ENCODE measurements at places on chromosomes 11 and 22. TPM values are rescaled to one million over a fixed set of nuclear protein-coding genes. Genes with fewer than 3 reads are reported as not detected.

DNA sequence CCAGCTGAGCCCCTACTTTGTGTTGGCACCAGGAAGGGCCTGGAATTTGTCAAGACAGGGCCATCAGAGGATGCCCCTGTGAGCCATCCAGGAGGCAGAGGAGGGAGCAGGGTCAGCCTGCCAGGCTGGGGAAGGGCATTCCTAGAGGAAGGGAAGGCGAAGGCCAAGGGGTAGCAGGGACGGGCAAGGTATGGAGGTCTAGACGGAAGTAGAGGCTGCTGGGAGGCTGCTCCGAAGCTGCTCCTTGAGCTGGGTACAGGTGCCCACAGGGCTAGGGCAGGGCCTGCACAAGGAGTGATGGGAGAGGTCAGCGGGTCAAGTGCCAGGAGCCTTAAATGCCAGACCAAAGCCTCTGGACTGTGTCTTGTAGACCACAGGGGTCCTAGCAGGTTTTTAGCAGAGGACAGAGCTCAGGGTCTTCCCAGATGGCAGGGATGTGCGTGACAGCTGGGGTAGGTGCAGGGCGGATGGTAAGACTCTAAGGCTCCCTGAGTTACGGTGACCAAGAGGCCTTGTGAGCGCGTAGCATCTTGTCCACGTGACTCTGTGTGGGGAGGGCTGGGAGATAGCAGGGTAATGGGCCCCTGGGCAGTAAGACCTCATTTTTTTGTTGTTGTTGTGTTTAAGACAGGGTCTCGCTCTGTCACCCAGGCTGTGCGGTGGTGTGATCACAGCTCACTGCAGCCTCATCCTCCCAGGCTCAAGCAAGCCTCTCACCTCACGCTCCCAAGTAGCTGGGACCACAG, 31.7 kb upstream of the CSNK1E start:
- no peak for ATAC-seq

GRCh38 chr11:111691176-111691575, 75.0 kb downstream of the PPP2R1B start:
- ATAC-seq, result no peak

GRCh38 chr11:64334764-64335735, 5.0 kb upstream of the CCDC88B start:
- ATAC-seq, result peak; percentile 91

DNA sequence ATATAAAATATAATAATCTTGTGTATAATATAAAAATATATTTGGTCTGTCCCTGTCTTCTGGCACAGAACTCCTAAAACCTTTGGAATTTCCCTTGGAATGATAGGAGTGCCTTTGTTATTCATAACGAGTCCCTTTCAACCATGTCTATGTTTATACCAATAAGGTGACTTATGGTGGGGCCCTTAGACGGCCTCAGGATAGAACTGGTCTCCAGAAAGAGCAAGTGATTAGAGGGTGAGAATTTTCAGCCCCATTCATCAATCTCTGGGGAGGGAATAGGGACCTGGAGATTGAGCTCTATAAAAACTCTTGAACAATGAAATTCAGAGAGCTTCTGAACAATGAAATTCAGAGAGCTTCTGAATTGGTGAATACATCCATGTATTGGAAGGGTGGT, 18.4 kb upstream of the PICALM start:
- no peak for ATAC-seq

DNA sequence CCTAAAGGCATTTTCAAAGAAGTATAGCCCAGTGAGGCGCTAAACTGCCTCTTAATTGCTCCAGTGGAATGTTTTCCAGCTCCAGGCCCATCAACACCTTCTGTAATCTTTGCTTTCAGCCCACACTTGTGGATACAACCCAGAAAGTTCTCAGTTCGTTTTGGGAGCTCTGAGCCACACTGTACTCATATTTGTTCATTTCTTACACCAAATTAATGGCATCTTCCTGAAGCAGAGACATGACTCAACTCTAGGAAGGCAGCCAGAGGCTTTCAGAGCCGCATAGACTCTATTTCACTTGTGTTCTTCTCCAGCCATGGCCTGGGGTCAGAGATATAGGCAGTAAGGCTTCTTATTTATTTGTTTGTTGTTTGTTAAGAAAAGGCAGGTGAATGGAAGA, 175.5 kb upstream of the NCAM1 start:
- no peak for ATAC-seq

GRCh38 chr11:14500181-14500651, 605 bp upstream of the COPB1 start:
- ATAC-seq, result peak; percentile 59

DNA sequence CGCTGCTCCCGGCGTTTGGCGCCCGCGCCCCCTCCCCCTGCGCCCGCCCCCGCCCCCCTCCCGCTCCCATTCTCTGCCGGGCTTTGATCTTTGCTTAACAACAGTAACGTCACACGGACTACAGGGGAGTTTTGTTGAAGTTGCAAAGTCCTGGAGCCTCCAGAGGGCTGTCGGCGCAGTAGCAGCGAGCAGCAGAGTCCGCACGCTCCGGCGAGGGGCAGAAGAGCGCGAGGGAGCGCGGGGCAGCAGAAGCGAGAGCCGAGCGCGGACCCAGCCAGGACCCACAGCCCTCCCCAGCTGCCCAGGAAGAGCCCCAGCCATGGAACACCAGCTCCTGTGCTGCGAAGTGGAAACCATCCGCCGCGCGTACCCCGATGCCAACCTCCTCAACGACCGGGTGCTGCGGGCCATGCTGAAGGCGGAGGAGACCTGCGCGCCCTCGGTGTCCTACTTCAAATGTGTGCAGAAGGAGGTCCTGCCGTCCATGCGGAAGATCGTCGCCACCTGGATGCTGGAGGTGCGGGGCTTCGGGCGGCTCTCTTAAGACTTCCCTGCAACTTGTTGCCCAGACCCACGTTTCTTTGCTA, at the start of gene CCND1:
CCND1 (plus strand) TSS at position 162 of the 587 bp plus-strand sequence; CDS start at position 320, 158 bp downstream.
- peak; percentile 53 for ATAC-seq

DNA sequence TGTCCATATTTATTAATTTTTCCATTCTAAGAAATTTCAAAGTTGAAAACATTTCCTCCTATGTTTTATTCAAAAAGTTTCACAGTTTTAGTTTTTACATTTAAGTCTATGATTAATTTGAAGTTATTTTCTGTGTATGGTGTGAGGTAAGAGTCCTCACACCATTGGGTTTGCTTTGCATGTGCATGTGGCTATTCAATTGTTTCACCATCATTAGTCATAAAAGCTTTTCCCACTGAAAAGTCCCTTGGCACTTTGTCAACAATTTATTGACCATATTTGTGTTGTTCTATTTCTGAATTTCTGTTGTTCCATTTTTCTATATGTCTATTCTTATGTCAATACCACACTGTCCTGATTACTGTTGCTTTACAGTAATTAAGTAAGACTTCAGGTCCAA, 186.5 kb downstream of the KIF18A start:
- ATAC-seq, result no peak

GRCh38 chr11:41119484-41119883, 340.0 kb downstream of the LRRC4C start:
- ATAC-seq, result no peak

GRCh38 chr11:103061656-103062055, 30.3 kb downstream of the DCUN1D5 start:
- ATAC-seq, result no peak

GRCh38 chr22:36914390-36914752, 943 bp downstream of the CSF2RB start:
- ATAC-seq, result peak; percentile 32

- no peak for ATAC-seq
These were observed 120.9 kb upstream of the B3GAT1 start for GRCh38 chr11:134532921-134533421.

GRCh38 chr22:31496735-31497146, 405 bp downstream of the SFI1 start:
- peak; percentile 19 for ATAC-seq

DNA sequence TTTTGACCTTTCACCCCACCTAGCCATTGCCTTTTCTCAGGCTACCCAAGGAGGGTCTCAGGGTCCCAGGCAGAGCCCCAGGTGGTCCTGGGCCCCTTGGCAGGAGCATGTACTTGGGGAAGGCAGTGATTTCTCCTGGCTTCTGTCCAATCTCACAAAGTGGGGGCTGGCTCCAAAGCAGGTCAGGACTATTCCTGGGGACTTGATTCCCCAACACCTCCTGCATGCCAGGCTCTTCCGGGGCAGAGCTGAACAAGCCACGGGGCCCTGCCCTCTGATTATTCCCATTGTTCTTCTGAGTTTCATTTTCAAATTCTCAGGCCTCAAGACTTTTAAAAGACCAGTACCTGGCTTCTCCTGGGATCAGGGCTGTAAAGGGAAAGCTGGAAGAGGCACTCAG, 1.5 kb upstream of the TCF20 start:
- ATAC-seq, result peak; percentile 4

- ATAC-seq, result no peak
These were observed 10.8 kb downstream of the GNB1L start for GRCh38 chr22:19843857-19844376.

- ATAC-seq, result no peak
These were observed 16.7 kb downstream of the ASPHD2 start for GRCh38 chr22:26445577-26446275.

DNA sequence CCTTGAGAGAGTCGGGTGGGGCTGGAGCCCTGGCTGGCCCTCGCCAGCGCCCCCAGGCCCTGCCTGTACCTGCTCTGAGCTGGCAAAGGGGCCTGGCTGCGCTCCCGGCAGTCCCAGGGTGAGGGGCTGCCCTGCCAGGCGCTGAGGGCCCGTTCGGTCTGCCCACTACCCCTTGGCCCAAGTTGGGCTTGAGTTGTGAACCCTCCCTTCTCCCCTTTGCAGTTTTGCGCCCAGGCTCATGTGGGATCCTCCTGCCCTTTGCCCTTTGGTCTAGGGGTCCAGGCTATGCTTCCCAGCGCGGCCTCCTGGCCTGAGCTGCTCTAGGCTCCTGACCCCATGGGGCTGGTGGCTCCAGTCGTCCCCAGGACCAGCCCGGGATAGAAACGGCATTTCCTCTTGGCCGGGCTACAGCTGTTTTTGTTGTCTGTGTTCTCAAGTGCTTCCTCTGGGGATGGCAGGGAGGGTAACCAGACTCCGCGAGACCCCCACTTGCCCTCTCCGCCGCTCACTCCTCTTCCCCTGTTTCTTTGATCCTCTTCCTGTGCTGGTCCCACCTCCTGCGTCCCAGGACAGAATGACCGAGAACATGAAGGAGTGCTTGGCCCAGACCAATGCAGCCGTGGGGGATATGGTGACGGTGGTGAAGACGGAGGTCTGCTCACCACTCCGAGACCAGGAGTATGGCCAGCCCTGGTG, 34.9 kb downstream of the PRDM11 start:
- ATAC-seq, result no peak

DNA sequence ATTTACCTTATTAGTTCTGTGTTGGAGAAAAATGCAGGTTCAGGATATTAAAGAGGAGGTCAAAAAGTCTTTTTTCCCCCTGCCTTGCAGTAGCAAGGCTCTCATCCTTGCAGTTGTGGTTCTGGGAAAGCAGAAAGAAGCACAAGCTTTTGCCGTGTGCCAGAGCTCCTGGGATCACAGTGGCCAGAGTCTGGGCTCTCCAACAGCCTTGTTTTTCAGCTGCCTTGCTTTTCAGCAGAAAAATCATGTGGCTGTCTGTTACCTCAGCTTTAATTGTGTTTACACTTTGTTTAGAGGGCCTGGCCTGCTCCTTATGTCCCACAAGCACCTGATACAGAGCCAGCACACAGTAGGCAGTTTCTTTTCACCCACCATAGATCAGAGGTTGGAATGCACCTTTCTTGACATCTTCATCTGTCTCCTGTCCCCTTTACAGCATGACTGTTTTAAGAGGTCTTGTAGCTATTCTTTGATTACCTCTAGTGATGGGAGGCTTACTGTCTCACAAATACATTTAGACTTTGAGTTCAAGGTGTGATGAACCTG, 67.5 kb downstream of the TEAD1 start:
- no peak for ATAC-seq

DNA sequence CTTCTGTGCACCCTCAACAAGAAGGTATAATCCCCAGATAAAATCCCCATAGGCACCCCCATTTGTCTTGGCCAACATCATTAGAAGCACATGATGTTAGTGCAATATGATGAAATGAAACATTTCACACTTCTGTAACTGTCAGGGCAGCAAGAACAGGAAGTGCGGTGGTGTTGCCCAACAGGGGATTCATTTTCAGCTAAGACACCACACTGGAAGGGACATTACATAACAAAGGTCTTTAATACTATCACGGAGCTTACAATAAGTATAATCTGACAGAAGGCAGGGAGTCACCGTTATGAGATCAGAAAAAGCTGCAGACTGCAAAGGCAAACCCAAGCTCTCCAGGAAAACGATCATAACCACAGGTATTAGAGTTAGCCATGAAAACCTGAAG, 2.0 kb downstream of the OR52W1 start:
- no peak for ATAC-seq

DNA sequence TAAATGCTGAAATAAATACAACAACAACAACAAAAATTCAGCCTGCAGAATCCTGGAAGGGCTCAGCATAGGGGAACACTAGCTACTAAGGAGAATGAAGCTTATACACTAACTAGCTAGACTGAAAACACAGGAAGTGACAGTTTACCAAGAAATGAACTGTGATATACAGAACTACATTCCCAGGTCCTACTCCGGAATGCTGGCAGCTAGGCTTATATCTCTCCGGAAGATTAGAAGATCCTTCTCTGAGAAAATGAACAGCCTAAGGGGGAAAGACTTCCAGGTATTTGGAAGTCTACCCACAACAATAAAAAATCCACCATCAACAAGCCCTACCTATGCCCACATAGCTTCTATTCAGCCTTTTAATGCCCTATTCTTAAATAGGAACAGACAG, 31.0 kb downstream of the CCDC34 start:
- no peak for ATAC-seq

CCDC87 gene
- 0.16 TPM for total RNA-seq

NRIP3 gene
- total RNA-seq, result 0.80 TPM

CD248 gene
- total RNA-seq, result 4.0 TPM

DKK3 gene
- total RNA-seq, result 21.2 TPM

DDTL gene
- total RNA-seq, result 1.7 TPM

TRIM51 gene
- total RNA-seq, result not detected

SCUBE1 gene
- total RNA-seq, result 0.80 TPM

GP1BB gene
- 2.0 TPM for total RNA-seq

C1QTNF5 gene
- 2.0 TPM for total RNA-seq

TBX10 gene
- not detected for total RNA-seq

MYEOV gene
- total RNA-seq, result 4.7 TPM

Measured in esophagus mucosa (tissue), 1 donor.